Amygdala (tissue), 56 donors: ENCODE measurements at places on chromosomes 16 and 17.

DNA sequence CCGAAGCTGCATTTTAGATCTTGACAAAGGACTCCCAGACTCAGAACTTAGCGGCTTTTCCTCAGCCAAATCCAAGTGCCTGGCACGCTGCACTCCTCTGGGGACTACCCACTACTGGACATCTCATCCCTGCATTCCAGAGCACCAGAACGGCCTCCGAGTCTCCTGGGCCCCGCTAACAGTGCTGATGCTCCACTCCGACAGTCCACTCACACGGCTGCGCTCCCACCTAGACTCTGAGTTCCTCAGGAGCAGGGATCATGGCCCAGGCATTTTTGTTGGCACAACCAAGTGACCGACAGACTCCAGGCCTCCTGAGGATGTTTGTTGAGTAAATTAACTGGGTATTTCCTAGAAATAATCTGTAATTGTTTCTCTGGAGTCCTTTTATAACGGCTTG is 79.1 kb downstream of the NDEL1 start:
- DNase-seq, result no peak

DNA sequence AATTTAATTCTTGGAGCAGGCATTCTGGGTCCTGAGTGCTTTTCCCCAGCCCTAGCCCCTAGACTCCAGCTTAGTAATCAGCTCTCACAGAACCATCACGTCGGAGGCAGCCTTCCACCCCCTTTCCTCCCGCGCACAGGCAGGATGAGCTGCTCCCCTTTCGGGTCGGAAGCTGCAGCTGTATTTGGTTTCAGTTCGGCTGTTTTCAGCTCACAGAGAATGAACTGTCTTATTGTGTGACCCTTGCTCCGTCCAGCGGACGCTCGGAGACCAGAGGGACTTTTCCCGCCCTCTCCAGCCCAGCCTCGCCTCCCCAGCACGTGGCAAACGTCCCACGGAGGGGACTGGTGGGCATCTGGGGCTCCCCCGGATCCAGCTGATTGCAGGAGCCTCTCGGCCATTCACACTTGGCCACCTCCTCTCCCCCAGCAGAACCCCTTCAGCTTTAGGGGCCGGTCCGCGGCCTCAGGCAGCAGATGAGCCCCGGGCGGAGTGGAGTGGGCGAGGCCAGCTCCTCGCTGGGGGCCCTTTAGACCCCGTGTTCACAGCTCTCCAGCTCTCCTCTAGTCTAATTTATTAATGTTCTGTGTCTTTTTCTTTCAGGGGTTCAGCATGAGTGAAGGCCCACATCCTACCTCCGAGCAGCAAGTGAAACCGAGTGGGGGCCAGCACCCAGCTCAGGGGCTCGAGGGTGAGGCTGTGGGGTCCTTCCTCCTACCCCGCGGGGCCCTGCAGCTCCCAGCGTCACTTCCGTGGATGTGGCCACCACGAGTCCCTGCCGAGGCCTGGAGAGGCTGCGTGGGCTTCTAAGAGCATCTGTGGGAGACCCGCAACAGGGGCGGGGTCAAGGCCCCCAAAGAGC is 863 bp upstream of the UTS2R start:
- DNase-seq, result no peak

GRCh38 chr17:78653382-78653781 is 76.2 kb upstream of the DNAH17 start:
- DNase-seq, result no peak

GRCh38 chr16:73713251-73713650 is 583.4 kb upstream of the PSMD7 start:
- peak; percentile 92 for DNase-seq

- DNase-seq, result no peak
Observed at GRCh38 chr17:58370309-58370708, 18.3 kb upstream of the SUPT4H1 start.

DNA sequence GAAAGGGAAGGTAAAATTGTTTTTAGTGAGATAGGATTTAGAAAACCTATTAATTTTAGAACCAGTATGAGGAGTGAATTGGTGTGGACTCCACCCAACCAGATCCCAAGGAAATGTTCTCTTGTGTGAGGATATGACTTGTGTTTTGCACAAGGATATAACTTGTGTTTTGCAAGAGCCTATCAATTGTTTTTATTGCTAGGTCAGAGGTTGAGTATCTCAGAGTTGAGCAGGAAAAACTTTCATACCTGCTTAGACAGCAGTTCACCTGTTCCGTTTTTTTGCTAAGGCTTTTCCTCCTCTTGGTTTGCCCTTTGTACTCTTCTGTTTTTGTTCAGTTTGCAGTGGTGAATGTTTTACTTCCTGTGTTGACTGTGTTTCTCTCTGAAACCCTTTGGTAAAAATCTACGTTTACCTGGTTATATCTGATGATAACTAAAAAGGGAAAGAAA is 5.1 kb downstream of the NBR1 start:
- DNase-seq, result no peak

GRCh38 chr17:2751491-2751890 is 2.0 kb upstream of the CCDC92B start:
- DNase-seq, result no peak

DNA sequence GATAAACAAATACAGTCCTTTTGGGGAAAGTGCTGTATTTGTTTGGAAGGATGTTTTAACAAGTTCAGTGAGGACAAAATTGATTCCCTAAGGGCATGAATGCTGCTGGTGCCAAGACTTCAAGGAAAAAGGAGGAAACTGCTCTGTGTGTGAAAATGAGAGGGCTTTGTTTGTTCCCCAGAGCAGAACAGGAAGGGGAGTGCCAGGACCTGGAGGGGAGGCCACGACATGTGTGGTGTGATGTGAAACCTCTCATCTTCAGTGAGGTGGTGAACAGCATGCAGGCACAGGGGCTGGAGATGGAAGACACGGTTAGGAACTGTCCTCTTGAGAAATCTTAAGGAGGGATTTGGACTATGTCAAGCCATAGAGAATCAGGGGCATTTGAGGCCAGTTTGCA is 46.6 kb upstream of the GRIN2A start:
- no peak for DNase-seq

- DNase-seq, result no peak
Observed at GRCh38 chr16:51458356-51459140, 307.5 kb upstream of the SALL1 start.

- DNase-seq, result no peak
Observed at GRCh38 chr17:17681744-17682292, 560 bp downstream of the RAI1 start.

DNA sequence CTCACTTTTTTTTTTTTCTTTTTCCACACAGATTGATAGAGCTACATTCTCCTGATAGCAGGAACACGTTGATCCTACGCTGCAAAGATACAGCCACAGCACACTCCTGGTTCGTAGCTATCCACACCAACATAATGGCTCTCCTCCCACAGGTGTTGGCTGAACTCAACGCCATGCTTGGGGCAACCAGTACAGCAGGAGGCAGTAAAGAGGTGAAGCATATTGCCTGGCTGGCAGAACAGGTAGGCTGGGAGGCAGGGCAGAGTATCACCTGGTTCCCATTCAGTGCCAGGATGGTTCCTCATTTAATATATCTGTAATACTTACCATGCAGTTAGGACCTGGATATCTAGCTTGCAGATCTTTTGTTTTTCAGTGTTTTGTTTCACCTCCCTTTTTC is 51.1 kb upstream of the VPS4A start:
- no peak for DNase-seq

DNA sequence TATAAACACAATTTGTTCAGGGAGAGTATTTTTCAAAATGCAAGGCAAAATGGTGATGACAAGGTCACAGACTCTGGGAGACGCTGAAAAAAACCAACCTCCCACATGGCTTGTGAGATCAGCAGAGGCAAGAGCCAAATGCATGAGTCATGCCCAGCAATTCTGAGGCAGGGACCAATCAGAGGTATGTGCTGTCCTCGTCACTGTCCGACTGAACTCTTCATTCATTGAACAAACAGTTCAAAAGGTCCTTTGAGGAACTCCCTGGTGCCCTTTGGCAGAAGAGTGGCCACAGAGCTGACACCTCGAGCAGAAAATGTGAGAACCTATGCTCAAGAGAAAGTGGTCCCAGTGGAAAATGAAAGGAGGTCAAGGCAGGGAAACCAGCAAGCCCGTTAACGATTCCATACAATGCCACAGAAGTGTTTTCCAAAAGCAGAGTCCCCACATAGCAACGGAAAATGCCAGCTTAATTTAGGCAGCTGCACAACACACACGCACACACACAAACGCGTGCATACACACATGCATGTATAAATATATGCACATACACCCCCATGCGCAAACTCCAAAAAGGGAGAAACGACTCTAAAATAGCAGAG is 50.9 kb downstream of the CDH11 start:
- DNase-seq, result peak; percentile 70

DNA sequence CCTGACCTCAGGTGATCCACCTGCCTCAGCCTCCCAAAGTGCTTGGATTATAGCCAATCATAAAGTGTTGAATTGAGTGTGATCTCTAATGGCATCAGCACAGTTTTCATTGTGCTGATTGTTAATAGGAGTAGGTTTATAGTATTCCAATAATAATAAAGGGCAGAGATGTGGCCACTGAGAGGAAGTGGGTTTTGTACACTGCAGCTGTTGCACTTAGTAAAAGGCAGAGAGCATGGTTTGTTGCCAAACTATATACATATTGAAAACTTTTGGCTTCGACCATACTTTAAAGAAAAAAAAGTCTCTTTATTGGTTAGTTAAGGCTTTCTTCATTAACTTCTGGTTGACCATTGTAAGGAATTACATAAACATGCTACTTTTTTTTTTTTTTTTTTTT is 185.9 kb downstream of the CDK5R1 start:
- DNase-seq, result no peak

- no peak for DNase-seq
Observed at GRCh38 chr16:42069-42457, 11.3 kb downstream of the POLR3K start.

DNA sequence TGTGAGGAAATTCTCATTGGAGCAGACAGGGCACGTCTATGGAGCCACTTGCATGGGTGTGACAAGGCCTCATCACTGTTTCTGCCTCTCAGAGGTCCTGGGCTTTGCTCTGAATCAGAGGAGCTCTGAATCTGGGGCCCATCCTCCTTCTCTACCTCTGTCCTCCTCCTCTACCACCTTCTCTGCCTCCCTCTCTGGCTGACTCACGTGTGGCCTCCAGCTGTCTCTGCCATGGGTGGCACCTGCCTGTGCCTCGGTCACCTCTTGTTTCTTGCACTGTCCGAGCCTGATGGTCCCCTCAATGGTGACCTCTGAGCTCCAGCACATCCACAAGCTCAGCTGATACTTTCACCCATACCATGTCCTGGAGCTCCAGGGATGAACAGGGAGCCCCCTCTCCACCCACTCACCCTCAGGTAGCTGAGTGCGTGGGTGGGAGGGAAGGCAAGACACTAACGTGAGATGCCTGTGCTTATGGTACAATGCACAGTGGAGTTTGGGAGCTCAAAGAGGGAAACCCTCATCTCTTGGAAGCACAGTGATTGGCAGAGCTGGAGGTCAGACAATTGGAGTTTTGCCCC is 116.4 kb upstream of the CRHR1 start:
- no peak for DNase-seq

DNA sequence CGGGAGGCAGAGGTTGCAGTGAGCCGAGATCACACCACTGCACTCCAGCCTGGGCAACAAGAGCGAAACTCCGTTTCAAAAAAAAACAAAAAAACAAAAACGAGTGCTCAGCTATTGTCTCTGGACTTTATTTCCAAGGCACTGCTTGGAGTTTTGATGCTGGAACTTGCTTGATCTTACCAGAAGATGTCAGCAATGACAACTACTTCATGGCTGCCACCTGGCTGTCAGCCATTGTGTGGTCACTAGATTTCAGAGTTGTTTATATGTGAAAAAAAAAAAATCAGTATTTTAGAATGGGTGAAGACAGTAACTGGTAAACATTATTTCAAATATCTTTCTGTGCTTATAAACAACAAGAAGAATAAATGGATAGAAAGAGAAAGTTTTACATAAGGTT is 26.3 kb upstream of the OR4D1 start:
- no peak for DNase-seq
